ENCODE measurements at places on chromosomes 1 and 21.

- no peak for DNase-seq
These were observed 545.2 kb downstream of the MRPL39 start for GRCh38 chr21:25062061-25062460.

- DNase-seq, result no peak
These were observed 1.6 kb downstream of the RASSF5 start for GRCh38 chr1:206508956-206509355.

GRCh38 chr1:225427235-225428067 lies at the start of gene LBR:
Gene LBR, minus strand, starts transcription at chr1:225428038. Its CDS starts 3,963 bp downstream, at chr1:225424075.
- DNase-seq, result no peak

GRCh38 chr1:10680487-10680886 lies 116.0 kb downstream of the CASZ1 start:
- DNase-seq, result no peak

DNA sequence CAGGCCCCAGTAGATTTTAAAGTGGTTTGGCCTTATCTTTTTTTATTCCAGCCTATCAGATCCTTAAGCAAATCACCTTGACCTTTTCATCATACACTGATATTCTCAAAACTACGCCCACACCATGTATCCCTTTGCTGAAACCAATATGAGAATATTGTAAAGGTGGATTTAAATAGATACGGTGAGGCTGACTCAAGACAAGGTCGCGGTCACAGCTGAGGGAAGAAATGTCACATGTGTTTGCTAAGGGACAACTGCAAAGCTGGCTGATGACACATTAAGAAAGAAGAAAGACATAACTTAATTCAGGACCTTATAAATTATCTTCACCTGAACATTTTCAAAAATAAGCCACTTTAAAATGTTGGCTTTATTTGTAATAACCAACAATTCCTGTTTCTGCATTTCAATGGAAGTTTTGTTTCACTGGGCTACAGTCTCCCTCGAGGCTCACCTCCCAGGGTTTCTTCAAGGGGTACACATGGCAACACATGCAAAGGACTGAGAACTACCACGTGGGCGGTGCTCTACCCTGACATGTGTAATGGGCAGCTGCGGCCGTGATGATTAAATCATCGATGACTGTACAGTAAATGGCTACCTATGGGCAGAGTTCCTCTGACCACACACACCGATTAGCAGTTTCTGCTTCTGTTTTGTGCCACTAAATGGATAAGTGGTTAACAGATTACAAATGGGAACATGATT lies 189.5 kb downstream of the SIPA1L2 start:
- no peak for DNase-seq

GRCh38 chr1:67939942-67940341 lies 106.7 kb upstream of the GNG12 start:
- no peak for DNase-seq

DNA sequence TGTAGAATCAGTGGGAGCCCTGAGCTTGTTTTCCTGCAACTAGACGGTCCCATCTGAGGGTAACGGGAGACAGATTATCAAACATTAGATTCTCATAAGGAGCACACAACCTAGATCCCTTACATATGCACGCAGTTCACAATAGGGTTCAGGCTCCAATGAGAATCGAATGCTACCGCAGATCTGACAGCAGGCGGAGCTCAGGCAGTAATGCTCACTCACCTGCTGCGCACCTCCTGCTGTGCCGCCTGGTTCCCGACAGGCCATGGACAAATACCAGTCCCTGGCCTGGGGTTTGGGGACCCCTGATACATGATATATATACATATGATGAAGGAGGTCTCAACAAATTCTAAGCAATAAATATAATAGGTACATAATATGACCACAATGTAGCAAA lies 19.7 kb upstream of the SMIM12 start:
- DNase-seq, result no peak

DNA sequence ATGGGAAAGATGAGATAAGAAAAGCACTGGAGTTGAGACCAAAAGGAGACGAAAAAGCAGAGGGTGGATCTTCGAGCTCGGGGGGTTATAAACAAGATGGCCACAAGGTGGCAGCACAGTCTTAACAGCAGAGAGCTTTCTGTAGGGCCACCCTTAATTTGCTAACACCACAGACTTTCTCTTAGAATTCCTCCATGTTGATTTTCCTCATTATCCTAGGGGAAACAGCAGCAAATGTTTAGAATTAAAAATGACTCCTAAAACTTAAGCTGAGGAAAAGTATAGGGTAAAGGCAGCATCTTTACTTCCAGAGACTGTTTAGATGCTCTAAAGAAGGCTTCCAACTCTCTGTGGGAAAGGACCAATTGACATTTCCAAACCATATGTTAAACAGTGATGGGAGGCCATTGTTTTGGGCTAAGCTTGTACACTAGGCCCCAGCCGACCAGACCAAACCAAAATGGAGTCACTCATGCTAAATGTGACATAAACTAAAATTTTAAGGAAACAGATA lies 2.5 kb upstream of the APOBEC4 start:
- DNase-seq, result no peak

GRCh38 chr1:210731597-210731996 lies 402.4 kb downstream of the KCNH1 start:
- DNase-seq, result no peak

DNA sequence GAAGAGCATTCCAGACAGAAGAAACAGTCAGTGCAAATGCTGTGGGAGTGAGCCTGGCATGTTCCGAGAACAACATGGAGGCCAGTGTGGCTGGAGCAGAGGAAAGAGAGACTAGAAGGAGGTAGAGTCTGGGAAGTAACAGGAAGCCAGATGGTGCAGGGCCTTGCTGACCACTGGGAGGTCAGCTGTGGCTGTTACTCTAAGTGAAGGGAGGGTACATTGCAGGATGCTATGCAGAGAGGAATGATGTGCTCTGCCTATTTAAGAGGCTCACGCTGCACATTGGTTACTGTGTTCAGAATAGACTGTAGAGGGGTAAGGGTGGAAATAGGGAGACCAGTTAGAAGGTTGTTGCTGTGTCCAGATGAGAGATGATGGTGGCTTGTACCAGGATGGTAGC lies 88.6 kb upstream of the CACNA1E start:
- no peak for DNase-seq

DNA sequence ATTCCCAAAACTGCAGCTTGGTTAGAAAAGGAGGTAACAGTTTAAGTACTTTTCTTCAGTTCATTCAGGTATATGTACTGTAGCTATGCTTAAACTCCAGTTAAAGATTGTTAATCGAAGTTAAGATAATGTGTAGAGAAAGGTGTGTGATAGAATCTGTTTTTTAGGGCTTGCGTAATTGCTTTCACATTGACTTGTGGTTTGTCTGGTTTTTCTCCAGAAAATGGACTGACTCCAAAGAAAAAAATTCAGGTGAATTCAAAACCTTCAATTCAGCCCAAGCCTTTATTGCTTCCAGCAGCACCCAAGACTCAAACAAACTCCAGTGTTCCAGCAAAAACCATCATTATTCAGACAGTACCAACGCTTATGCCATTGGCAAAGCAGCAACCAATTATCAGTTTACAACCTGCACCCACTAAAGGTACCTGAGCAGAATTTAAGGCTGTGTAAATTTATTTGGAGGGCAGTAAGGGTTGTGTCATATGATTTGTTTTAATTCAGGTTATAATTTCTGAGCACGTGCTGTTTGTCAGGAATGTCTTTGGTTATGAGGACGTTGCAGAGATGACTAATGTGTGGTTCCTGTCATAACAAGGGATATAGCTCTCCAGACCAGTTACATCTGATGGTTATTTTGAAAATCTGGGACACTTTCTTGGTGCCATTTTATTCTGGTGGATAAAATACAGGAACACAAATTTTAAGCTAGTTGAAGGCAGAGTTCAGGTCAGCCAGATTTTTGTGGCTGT lies 26.0 kb downstream of the ATF6 start:
- no peak for DNase-seq

DNA sequence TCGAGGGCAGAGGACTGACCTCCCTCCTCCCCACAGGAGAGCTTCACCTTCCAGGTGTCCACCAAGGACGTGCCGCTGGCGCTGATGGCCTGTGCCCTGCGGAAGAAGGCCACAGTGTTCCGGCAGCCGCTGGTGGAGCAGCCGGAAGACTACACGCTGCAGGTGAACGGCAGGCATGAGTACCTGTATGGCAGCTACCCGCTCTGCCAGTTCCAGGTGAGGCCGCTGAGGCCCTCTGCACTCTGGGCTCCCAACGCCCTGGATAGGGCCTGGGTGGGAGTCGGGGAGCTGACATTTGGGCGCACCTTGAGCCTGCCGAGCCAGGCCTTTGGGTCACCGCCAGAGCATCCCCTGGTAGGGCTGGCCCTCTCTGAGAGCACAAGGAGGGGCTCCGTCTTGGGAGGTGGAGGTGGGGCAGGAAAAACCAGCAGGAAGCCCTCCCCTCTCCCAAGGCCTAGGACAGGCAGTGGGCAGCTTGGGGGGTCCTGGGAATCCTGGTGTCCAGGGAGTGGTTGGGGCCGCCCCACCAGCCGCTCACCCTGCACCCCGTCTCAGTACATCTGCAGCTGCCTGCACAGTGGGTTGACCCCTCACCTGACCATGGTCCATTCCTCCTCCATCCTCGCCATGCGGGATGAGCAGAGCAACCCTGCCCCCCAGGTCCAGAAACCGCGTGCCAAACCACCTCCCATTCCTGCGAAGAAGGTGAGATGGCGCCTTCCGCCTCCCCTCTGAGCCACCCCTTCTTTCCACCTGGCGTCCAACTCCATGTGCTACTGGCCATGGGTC lies 65.1 kb downstream of the PIK3CD start:
- DNase-seq, result no peak

DNA sequence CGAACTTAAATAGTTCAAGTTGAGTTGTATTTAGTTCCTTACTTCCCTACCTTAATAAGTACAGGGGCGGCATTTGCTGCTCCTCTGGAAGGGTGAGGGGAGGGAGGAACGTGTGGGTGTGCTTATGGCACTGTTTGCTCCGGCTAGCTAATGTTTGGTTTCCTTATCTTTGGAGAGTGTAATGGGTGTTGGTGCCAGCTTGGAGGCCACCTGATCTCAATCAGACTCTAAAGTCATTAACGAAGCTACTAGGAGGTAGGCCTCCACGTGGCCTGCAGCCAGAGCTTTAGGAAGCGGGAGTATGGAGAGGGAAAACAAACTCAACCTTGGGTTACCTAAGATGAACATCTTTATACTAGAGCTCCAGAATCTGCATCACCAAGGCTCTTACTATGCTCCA lies 43.0 kb upstream of the RAP1A start:
- DNase-seq, result no peak

GRCh38 chr1:211739671-211740411 lies 64.4 kb upstream of the NEK2 start:
- DNase-seq, result no peak

GRCh38 chr1:155529929-155530328 lies 32.7 kb downstream of the ASH1L start:
- no peak for DNase-seq
